ENCODE measurements at places on chromosomes 7 and 10.

- no peak for DNase-seq
These were observed 75.9 kb downstream of the VSTM4 start for GRCh38 chr10:49039409-49039808.

DNA sequence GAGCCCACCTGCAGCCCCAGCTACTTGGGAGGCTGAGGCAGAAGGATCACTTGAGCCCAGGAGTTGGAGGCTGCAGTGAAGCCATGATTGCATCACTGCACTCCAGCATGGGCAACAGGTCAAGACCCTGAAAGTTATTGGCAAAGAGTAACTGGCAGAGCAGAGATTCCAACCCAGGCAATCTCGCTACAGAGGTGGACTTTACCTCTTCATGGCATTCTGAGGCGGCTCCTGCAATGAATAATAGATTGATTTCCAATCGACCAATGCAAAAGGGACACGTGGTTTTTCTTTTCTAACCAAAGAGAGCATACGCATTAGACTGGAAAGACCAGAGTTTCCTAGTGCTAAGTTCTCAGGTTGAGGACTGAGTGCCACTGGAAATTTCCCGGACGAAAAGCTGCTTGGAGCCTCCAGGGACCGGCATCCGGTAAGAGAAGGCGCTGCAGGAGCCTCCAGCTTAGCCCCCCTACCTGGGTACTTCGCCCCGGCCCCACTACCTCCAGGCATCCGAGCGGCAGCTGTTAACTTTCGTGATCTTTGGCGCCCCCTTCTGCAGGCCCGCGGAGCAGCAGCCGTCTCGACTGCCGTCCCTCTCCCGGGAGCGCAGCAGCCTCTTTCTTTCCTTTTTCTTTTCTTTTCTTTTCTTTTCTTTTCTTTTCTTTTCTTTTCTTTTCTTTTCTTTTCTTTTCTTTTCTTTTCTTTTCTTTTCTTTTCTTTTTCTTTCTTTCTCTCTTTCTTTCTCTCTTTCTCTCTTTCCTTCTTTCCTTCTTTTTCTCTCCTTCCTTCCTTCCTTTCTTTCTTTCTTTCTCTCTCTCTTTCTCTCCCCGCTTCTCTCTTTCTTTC lies 4.1 kb downstream of the MBLAC1 start:
- peak; percentile 82 for DNase-seq

DNA sequence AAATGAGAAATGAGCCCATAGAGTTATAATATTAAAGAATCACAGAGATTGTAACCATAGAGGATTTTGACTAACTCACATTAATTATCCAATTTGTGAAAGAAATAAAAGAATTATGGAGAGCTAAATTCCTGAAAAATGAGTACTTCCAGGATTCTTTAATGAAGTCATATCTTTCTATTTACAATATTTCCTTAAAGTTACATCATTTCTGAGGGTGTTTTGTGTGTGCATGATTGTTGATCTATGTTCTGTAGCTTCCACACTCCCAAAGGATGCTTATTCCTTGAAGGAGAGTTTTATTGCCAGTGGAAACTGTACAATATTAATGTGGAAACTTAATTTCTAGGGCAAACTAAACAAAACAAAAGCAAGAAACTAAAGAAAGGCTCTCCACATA lies 299.6 kb downstream of the MDFIC start:
- DNase-seq = no peak

- DNase-seq = no peak
These were observed 137.5 kb upstream of the LAMB4 start for GRCh38 chr7:108267615-108268014.

DNA sequence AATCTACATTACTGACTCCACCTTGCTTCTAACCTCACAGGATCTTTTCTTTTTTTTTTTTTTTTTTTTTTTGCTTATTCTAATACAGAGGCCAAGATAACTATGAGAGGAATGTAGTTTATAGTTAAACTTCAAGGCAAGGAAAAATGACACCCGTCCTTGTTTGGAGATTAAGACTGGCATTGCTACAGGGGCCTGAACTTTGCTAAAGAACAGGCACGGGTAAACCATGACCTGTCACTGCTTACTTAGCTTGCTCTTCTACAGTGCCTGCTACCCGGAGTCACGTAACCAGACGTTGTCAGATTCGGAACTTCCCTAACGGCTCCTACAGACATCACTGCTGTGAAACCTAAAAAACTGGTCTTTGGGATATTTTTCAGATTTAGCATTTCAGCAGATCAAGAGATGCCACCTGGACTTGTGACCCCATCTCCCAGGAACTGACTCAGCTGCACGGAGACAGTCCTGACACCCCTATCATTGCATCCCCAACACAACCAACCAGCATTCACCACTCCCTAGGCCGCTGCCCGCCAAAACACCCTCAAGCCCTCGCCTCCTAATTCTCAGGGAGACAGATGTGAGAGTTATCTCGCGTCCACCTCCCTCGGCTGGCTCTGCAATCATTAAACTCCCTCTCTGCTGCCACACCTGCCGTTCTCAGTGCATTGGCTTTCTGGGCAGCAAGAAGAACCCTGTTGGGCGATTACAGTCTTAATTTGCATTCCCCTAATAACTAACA lies 27.5 kb downstream of the MAD1L1 start:
- DNase-seq = peak; percentile 14

GRCh38 chr7:80146545-80147182 lies 12.0 kb downstream of the GNAI1 start:
- no peak for DNase-seq

DNA sequence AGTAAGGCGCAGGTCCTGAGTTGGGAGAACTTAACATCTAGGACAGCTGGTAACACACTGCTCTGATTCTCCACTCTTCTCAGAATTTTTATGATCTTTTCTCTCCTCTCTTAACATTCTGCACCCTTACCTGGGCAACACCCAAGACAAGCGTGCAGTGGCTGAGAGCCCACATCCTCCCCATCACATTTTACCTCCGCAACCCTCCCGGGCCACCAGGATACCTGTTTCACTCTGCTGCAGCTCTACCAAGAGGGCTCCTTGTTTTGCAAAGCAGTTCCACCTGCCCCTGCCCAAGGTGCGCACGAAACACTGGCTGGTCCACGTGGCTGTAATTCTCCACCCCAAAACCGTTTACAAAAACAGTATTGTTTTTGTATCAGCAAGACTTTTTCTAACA lies 81.5 kb downstream of the ITIH5 start:
- no peak for DNase-seq

GRCh38 chr7:83806538-83806937 lies 157.6 kb upstream of the SEMA3E start:
- DNase-seq = no peak

- DNase-seq = no peak
These were observed 8.4 kb upstream of the SCART1 start for GRCh38 chr10:133445268-133445732.

DNA sequence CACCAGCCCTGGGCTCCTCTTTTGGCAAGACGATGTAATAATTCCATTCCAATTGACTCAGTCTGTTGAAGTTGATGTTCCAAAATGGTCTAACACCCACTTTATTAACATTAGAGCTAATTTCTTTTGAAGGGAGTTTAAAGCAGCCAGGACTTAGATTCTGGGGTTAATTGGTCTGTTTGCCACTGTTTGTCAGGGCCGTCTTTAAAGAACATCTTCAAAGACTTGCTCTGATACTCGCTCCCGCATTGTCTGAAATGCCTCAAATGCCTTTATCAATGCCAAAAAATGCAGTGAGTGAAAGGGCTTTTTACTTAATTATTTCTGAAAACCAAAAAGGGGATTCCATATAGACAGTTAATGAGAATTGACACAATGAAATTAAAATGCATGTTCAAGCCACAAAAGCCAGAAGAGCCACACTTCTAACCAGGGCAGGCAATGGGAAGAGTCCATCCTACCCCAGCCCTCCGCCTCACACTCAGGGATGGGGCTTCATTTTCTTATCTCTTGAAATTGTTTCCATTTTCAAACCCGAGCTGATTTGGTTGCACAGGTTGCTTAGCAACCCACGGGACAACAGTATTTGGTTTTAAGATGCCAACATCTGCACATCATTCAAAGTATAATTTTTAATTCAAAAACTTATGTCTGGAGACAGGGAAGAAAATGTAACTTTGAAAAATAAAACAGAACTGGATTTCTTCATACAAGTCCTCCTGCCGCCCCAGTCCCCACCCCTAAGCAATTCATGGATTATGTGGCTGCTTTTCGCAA lies 163.0 kb downstream of the FGFR2 start:
- DNase-seq = no peak

GRCh38 chr7:107874605-107875446 lies 16.2 kb upstream of the DLD start:
- DNase-seq = no peak

- DNase-seq = no peak
These were observed 30.3 kb downstream of the PITRM1 start for GRCh38 chr10:3142146-3142875.

DNA sequence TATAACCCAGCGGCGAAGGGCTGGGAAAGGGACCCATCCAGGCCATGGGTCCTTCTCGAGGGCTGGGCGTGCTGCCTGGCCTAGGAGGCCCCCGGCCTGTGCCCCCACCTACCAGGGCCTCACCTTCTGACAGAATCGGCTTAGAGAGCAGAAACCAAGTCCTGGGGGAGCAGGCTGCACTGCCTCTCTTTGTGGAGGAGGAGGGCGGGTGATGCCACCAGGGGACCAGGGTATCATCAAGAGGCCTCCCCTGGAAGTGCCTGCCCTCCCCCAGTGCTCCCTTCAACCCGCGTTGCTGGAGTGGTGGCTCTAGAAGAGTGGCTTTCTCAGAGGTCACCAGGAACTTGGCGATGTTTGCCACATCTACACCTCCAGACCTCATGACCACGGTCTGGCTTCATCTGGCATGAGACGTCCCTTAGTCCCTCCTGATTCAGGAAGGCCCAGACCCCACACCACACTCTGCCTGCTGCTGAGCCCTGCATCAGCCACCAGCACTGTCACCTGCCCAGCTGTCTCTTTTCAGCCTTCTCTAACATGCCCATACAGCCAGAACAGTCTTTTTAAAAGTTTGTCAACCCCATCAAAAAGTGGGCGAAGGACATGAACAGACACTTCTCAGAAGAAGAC lies 31.9 kb downstream of the FKBP6 start:
- no peak for DNase-seq

DNA sequence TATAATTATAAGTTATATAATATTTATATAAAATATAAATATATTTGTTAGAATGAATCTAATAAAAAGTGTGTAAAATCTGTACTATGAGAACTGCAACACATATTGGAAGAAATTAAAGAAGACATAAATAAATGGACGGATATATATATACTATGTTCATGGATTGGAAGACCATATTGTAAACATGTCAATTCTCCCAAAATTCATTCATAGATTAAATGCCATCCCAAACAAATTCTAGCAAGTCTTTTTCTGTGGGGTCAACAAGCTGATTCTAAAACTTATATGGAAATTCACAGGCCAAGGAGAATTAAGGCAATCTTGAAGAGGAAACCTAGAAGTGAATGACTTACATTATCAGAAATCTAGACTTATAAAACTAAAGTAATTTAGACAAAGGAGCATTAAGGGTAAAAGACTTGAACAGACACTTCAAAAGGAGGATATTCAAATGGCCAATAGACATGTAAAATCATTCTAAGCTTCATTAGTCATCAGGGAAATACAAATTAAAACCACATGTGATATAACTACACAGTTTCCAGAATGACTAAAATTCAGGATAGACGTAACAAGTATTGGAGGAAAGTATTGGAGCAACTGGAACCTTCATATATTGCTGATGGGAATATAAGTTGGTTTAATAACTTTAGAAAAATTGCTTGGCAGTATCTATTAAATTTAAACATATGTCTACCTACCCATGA lies 225.9 kb downstream of the EMX2 start:
- DNase-seq = no peak

DNA sequence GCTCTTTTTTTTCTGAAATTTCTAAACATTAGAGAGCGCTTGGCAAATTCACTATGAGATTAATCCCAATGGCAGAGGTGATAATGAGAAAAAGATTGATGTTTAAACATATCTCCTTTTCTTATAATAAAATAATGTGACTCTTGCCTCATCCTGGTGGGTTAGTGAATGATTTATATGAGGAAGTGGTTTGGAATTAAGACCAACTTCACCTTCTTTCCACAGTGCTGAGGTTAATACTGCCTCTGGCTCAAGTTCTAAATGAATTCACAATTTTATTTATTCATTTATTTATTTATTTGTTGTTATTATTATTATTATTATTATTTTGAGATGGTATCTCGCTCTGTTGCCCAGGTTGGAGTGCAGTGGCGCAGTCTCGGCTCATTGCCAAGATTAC lies 40.5 kb upstream of the ADO start:
- no peak for DNase-seq

DNA sequence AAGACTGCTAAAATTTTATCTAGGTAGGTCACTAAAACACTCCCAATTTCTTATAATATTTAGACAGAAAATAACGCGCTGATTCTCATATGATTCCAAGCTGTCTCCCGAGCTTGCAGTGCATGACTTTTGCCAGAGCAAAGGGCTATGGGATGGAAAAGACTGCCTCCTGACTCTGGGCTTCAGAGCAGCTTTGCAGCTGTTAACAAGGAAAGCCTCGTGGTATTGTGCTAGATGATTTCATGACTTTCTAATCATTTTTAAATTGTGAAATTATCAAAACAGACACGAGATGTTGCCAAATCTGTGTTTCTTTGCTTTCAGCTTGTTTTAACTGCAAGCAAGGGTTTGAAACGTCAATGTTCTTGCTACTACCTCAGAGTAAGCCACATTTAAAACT lies 238.3 kb downstream of the AGMO start:
- DNase-seq = no peak

DNA sequence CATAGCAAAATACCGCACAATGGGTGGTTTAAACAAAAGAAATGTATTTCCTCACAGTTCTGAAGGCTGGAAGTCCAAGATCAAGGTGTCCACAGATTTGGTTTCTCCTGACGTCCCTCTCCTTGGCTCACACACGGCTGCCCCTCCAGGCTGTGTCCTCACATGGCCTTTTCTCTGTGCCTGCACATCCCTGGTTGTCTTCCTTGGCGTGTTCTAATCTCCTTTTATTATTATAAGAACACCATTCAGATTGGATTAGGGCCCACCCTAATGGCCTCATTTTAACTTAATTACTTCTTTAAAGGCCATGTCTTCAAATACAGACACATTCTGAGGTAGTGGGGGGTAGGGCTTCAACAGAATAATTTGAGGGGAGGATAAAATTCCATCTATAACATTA lies 87.9 kb downstream of the FZD1 start:
- no peak for DNase-seq

DNA sequence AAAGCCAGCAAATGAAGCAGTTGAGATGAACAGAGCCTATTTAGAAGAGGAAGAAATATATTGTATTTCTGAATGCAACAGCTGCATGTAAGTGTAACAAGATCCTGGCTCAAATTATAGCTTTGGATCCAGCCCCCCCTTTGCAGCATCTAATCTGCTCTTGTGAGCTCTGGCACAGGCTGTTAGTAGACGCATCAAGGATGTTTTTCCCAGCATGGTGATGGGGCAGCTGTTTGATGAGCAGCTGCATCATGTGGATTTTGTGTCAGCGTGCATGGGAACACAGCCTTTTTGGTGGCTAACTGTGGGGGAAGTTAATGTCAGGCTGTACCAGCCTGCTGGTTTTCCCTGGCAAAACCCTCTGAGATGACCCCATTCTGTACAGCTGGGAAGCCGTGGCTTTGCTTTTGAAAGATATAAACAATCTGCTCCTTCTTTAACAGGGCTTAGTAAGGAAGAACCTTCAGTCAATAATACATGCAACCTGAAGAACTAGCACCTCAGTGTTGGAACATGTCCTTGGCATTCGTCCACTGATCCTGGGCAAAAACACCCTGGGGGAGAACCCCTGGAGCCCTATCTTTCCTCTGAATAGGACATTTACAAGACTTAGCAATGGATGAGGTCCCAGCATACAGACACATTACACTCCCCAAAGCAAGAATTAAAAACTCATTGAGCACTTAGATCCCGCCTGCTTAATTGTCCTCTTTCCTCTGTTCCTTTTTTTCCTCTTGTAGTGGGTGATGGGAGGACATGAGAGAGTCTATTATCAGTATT lies 70.6 kb downstream of the NPS start:
- no peak for DNase-seq

Measured in omental fat pad (tissue), 4 donors.